ENCODE measurements at places on chromosomes 7 and 10. TPM values are rescaled to one million over a fixed set of nuclear protein-coding genes. Genes with fewer than 3 reads are reported as not detected.

GRCh38 chr10:75880031-75880775 lies 448.8 kb downstream of the LRMDA start:
- no peak for DNase-seq

GRCh38 chr10:44908066-44908749 lies 2.9 kb upstream of the TMEM72 start:
- DNase-seq: no peak

- no peak for DNase-seq
Observed at GRCh38 chr7:85659364-85659763, 472.5 kb upstream of the SEMA3D start.

DNA sequence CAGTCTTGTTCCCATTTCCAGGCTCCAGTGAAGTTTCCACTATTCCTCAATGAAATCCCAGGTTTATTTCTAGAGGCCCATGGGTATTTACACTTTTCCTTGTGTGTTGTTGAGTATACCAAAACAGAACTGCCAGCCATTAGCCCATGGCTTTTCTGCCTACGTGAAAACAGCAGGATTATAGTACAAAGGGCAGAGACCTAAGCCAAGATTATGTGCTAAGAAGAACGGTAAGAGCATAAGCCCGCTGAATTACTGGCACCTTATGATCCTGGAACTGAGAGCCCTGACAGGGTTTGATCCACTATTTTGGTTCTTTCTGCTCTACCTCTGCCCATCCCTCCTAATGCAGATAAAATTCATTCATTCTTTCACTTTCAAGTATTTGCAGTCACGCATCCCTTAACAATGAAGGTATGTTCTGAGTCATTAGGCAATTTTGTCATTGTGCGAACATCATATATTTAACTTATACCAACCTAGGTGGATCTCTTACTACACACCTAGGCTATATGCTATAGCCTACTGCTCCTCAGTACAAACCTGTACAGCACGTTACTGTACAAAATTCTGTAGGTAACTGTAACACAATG lies 16.0 kb downstream of the SEMA3C start:
- no peak for DNase-seq

MMP21 gene
- polyA plus RNA-seq: not detected

CDC14C gene
- polyA plus RNA-seq: not detected

EN2 gene
- not detected for polyA plus RNA-seq

ZNRF2 gene
- 1.1 TPM for polyA plus RNA-seq

CABCOCO1 gene
- not detected for polyA plus RNA-seq

RNF32 gene
- polyA plus RNA-seq: 0.21 TPM
